ENCODE measurements at places on chromosomes 6 and 20.

- DNase-seq: no peak
Observed at GRCh38 chr20:58503668-58504067, 11.5 kb downstream of the APCDD1L start.

- DNase-seq: no peak
Observed at GRCh38 chr20:16588241-16588640, 15.0 kb upstream of the KIF16B start.

GRCh38 chr20:16498526-16499253, 74.6 kb downstream of the KIF16B start:
- peak; percentile 60 for DNase-seq

DNA sequence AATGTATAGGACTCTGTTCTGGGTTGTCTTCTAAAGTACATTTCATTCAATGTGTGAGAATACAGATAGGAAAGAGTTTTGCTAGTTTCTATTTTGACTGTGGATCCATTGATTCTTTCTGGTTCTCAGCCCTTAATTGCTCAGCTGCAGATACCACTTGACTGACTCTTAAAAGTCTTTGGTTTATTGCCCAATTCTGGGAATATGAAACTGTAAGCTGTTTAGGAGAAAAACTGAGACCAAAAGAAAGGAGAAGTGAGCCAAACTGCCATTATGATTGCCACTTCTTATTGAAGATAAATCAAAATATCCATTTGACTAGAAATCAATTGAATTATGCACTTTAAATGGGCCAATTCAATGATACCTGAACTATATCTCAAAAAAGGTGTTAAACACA, 211.4 kb downstream of the ESR1 start:
- no peak for DNase-seq

GRCh38 chr6:116971959-116972358, 94.9 kb downstream of the RFX6 start:
- DNase-seq: peak; percentile 20

- DNase-seq: no peak
Observed at GRCh38 chr20:40982415-40983145, 46.0 kb upstream of the TOP1 start.

DNA sequence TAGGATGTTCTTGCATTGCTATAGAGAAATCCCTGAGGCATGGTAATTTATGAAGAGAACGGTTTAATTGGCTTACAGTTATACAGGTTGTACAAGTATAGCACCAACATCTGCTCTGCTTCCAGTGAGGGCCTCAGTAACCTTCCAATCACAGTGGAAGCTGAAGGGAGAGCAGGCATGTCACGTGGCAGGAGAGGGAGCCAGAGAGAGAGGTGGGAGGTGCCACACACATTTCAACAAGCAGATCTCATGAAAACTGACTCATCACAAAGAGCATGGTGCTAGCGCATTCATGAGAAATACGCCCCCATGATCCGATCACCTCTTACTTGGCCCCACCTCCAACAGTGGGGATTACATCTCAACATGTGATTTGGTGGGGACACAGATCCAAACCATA, 871.2 kb downstream of the TFAP2A start:
- DNase-seq: no peak

- DNase-seq: no peak
Observed at GRCh38 chr20:47609001-47609400, 107.3 kb downstream of the NCOA3 start.

- no peak for DNase-seq
Observed at GRCh38 chr6:136415351-136416007, 125.8 kb upstream of the BCLAF1 start.

DNA sequence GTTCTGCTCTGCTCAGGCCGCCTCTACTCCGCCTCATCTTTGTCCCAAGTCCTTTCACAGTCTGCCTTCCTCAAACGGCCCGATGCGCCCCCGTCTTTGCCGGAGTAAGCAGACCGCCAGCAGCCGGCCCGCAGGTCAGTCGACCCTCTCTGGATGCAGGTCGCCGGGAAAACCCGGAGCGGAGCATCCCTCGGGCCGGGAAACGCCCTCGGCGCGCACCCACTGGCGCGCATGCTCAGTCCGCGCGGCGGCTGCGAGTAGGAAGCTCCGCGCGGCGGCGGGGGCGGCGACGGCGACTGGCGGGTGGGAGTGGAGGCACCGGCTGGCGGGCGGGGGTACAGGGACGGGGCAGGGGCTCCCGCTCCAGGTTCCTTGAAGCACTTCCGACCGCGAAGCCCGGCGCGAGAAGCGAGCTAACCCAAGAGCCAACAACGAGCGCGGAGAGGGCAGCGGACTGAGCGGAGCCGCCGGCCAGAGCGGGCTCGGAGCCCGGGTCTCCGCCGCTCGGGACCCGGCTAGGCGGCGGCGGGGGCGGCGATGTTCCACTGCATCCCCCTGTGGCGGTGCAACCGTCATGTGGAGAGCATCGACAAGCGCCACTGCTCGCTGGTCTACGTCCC, at the start of gene LRRC1:
Gene LRRC1, plus strand, starts transcription at position 286 of the 620 bp plus-strand sequence. Its CDS starts 252 bp downstream, at position 538.
- DNase-seq: peak; percentile 95

- DNase-seq: no peak
Observed at GRCh38 chr20:16806061-16806460, 57.9 kb downstream of the OTOR start.

GRCh38 chr6:12490904-12491571, 200.9 kb downstream of the EDN1 start:
- DNase-seq: no peak

GRCh38 chr6:15420959-15421438, 175.1 kb downstream of the JARID2 start:
- no peak for DNase-seq

- no peak for DNase-seq
Observed at GRCh38 chr6:101605874-101606273, 212.4 kb downstream of the GRIK2 start.

DNA sequence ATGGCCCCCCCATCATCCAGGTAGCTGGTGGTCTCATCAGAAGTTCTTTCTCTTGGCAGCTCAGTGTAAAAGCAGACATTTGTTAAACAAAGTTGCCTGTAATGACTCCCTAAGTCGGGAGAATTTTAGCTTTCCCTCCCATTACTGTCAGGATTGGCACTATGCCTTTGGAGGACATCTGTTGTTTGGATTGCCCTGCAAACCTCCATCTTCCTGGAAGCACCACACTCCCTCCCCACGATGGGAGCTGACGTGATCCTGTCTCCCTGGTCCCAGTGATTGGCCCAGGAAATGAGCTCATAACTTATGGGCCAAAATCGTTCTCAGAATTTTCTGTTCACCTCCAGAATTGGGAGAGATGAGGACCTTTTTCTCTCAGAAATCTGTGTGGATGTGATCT, 42.6 kb upstream of the CNR1 start:
- no peak for DNase-seq
